GM03348 (cell line): ENCODE measurements at places on chromosomes 12 and 14.

DNA sequence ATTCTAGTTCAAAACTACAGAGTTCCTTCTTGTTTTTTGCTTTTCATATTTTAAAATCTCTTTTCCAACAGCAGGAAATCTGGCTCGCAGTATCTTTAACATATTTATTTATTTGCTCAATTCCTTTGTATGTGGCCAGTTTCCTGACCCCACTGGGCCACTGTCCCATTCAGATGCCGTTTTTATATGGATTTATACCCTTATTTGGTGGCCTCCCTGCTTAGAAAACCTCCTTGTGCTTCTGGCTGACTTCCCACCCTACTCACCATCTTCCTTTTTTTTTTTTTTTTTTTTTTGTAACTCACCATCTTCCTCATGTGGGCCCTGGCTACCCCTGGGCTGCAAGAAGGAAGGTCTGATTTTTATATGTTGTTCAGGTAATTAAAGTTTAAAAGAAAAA lies 53.9 kb downstream of the TTLL5 start:
- no peak for DNase-seq

GRCh38 chr14:80575763-80576162 lies 364.5 kb upstream of the DIO2 start:
- DNase-seq, result no peak

GRCh38 chr12:31033681-31034080 lies 40.0 kb upstream of the DDX11 start:
- no peak for DNase-seq

DNA sequence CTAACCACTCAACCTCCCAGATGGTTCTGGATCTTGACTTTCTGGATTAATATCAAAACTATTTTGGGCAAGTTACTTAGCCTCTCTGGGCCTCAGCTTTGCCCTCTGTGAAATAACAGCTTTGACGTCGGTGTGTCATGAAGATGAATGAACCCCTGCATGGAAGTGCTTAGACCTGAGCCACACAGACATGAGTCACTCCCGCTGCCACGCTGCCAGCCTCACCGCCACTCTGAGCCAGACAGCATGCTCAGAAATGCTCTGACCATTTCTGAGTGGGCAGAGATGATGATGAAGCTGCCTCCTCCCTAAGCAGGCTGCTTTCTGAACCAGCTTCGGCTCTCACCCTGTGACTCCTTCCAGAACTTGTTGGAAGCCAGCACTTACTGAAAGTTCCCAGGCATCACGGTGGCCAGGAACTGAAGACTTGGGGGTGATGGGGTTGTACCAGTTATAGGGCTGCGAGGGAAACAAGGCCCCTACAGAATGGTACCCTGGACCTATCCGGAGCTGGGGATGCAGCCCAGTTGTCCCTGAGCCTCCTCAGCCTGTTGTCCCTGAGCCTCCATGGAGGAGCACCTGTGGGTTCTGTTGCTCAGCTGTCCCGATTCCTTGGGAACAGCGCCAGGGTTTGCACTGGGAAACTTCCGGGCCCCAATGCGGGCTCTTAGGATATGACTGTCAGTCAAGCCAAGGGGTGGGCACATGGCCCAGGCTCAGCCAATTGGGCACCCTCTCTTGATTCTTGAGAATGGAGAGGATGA lies 2.0 kb upstream of the CCDC197 start:
- peak; percentile 75 for DNase-seq

DNA sequence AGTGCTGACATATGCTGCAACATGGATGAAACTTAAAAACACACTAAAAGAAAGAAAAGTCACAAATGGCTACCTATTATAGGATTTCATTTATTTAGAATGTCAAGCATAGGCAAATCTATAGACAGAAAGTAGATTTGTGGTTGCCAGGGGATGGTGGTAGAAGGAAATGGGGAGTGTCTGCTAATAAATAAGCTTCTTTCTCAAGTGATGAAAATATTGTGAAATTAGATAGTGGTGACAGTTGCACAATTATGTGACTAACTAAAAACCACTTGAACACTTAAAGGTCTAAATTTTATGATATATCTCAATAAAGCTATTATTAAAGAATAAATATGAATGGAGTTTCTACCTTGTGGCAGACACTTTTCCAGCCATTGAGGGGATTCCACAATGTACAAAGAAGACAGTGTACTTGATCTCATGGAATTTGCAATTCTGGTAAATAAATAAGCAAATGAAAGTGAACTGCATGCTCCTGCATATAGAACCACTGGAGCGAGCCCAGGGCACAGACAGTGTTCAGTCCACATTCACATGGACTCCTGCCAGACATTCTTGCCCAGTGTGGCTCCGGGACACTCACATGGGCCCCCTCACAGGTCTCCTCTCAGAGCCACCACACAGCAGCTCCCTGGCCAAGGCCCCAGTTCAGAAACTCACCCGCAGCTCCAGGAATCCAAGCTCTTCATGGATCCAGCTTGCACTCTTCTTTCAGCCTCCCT lies 107.1 kb upstream of the ARID2 start:
- DNase-seq, result no peak

DNA sequence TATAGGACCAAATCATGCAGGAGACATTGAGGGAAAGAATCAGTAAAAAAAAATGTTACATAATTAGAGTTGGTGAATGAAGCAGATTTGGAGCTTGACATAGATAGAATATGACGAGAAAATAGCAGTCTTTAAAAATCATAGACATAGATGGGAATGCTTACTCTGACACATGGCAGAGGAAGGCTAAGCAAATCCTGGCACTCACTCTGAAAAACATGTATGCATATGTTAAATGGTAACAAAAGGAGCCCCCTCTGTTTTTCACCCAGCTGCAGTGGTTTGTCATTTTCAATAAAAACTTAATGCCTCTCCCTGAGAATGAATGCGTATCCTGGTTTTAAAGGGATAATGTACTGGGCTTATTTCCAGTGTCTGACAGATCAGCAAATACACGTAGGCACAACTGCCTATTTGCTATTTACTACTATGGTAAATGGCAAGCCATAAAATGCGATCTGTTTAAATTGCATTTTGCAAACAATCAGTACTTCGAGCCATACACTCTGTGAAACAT lies 561.2 kb upstream of the SEL1L start:
- DNase-seq, result no peak

- no peak for DNase-seq
Observed at GRCh38 chr14:85590784-85591183, 60.8 kb downstream of the FLRT2 start.

DNA sequence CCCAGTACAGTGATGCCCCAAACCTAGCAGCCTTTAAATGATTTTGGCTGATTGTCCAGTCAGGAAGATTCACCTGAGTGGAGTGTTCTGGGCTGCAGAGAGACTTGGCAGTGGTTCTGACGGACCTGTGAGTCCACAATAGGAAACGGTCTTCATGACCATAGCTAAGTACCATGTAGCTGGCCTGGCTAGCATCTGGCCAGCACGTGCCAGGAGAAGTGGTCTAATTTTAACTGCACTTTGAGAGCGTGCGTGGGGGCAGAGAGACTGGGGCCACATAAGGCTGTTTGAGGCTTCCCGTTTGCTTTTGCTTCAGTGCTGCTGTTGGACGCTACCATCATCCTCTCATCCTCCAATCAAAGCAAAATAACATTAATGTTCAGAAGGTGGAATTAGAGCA lies 54.7 kb downstream of the PPM1A start:
- no peak for DNase-seq

DNA sequence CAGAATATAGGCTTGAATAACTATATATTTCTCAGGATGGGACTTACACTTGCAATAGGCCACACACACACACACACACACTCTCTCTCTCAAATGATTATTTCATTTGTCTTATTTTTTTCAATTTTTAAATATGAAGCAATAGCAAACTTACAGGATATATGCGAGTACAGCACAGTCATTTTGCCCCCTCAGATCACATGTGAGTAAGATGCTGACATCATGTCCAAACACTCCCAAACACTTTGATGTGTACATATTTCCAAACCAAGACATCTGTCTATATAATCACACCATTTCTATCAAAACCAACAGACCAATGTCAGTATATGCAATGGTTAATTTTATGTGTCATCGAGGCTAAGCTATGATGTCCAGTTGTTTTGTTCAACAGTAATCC lies 1535.9 kb upstream of the FLRT2 start:
- DNase-seq, result no peak

DNA sequence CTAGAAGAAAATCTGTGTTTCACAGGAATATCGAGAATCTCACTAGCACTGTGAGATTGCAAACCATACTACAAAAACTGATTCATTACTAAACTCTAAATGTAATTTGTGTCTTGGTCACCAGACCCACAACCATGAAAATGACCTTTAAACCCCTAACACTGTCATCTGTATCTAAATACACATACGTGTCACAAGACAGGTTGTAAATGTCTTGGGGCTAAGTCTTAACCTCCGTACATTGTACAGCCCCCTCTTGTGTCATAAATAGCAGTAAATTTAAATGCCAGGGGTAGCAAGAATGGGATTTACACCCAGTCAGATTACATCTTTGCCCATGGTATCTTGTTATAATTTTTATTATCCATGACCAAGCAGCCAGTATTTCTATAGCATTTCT lies 117.3 kb downstream of the GPR135 start:
- DNase-seq, result no peak

DNA sequence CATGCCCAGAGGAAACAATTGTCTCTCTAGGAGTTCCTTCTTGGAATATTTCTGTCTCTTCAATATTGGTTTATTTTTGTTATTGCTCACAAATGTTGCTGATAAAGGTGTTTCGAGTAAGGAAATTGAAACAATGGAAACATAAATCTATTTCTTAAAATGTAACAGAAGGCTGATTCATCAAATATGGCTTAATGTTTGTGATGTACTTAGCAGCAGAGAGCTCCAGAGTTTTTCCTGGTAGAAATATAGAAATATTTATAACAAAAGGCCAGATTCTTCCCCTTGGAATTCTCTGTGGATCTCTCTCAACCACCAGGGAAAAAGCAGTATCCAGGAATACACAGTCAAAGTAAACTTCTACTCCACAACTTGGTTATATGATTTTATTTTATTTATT lies 149.2 kb upstream of the LRIG3 start:
- DNase-seq, result no peak

GRCh38 chr12:109729801-109730200 lies 16.2 kb downstream of the FAM222A start:
- no peak for DNase-seq

DNA sequence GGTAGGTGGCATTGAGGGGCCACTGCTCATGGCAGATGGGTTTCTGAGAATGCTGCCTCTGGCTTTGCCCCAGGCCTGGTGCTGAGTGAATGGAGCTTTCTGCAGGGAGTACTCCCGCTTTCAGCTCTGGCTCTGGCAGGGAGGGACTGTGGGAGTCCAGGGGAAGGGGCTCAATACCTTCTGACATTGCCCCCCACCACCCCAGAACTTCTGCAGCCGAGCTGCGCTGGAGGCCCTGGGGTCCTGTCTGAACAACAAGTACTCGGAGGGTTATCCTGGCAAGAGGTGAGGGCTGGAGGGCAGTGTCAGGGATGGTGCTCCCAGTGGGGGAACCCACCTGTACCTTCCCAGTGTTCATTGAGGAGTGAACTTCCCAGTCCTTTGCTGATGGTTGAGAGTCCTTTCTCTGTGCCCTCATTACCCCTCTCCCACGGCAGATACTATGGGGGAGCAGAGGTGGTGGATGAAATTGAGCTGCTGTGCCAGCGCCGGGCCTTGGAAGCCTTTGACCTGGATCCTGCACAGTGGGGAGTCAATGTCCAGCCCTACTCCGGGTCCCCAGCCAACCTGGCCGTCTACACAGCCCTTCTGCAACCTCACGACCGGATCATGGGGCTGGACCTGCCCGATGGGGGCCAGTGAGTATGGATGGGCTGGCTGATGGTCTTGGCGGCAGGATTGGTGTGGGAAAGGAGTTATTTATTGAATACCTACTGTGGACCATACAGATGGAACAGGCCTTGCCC lies 1.9 kb downstream of the SHMT2 start:
- DNase-seq, result no peak

DNA sequence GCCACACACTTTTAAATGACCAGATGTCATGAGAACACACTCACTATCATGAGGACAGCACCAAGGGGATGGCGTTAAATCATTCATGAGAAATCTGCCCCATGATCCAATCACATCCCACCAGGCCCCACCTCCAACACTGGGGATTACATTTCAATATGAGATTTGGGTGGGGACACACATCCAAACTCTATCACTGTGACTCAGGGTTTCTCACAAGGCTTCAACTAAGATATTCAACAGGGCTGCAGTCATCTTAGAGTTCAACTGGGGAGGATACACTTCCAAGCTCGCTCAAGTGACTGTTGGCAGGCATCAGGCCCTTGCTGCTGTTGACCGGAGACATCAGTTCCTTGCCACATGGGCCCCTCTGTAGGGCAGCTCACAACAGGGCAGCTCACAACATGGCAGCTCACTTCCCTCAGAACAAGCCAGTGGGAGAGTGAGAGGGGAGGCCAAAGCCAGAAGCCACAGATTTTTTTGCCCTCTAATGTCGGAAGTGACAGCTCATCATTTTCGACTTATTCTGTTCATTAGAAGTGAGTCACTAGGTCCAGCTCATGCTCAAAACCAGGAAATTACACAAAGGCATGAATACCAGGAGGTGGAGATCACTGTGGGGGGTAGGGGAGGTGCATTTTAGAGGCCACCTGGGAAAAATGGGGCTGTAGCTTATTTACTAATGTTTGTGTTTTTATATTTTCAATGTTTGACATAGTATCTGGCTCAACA lies 50.8 kb upstream of the PTHLH start:
- DNase-seq, result peak; percentile 63

GRCh38 chr14:103423050-103423461 lies 37.8 kb downstream of the MARK3 start:
- DNase-seq, result peak; percentile 54

- DNase-seq, result no peak
Observed at GRCh38 chr12:19689801-19690472, 250.6 kb downstream of the AEBP2 start.

DNA sequence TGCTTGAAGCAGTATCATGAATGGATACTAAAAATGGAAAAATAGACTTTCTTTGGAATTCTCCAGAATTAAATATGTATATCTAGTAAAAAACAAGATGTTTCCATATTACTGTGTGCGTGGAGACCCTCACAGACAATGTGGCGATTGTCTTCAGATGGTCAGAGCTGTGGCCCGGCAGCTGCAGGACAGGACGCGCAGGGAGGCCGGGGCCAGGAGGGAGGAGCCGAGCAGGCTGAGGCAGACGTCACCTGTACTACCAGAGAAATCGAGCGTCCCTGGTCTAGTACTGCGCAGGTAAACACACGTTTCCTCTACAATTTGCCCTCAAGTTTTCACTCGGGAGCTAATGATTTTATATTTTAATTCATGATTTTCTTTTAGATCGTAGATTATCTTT lies 22.8 kb downstream of the DDX51 start:
- no peak for DNase-seq

GRCh38 chr14:100775831-100776591 lies 49.3 kb downstream of the DLK1 start:
- DNase-seq, result no peak
